ENCODE measurements at places on chromosomes 4 and X.

DNA sequence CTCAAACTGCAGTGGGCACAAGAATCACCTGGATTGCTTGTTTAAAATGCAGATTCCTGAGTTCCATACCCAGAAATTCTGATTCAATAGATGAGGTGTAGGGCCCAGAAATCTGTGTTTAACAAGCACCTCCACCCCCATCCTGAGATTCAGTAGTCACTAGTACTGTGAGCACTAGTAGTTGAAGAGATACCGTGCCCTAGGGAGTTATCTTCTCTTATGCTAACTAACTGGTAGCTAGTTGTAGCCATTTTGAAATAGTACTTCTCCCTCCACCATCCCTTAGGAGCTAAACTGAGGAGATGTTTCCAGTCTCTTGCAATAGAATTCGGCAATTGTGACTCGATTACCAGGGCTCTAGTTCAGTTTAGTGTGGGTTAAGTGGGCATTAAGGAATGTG lies 18.4 kb downstream of the KLHL34 start:
- no peak for DNase-seq

GRCh38 chr4:61300266-61300844 lies 100.2 kb downstream of the ADGRL3 start:
- no peak for DNase-seq

DNA sequence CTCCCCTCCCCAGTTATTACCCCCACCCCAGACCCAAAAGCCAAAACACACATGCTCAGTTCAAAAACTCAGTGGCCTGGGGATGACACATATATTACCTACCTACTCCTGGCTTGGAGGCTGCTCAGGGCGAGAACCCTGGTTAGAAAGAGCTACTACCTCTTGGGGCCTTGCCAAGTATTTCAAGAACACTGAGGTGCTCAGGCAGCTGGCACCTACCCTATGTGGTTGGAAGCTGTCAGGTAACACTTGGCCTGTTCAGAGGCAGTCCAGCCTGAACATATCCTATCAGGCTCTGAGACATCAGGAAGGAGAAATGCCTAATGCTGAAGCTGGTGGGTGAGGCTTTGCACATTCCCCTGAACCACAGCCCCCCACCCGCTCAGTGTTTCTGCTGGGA lies 4.9 kb downstream of the BCAP31 start:
- no peak for DNase-seq

- no peak for DNase-seq
Observed at GRCh38 chr4:146105464-146105863, 70.1 kb upstream of the LSM6 start.

GRCh38 chr4:8552581-8553205 lies 27.5 kb upstream of the GPR78 start:
- no peak for DNase-seq

DNA sequence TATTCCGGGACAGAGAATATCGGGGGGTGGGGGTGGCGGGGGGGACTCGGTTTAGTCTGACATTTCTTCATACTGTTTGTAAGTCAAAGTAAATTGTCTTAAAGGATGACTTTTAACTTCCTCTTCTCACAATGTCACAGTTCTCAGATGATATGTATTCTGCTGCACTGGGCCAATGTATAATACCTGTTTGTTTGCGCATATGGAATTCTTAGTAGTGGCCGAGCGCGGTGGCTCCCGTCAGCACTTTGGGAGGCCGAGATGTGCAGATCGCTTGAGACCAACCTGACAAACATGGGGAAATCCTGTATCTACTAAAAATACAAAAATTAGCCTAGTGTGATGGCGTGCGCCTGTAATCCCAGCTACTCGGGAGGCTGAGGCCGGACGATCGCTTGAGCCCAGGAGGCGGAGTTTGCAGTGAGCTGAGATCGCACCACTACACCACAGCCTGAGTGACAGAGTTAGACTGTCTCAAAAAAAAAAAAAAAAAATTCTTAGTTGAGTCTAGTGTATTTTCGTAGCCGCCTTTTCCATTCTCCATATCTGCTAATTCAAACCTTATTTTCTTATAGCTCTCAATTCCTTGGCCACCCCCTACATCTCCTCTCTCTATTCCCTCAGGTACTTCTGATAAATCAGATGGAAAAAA lies 851 bp downstream of the POLR2B start:
- no peak for DNase-seq

- no peak for DNase-seq
Observed at GRCh38 chrX:31350808-31351074, 278.9 kb upstream of the FTHL17 start.

- no peak for DNase-seq
Observed at GRCh38 chr4:144709793-144710525, 64.0 kb downstream of the HHIP start.

DNA sequence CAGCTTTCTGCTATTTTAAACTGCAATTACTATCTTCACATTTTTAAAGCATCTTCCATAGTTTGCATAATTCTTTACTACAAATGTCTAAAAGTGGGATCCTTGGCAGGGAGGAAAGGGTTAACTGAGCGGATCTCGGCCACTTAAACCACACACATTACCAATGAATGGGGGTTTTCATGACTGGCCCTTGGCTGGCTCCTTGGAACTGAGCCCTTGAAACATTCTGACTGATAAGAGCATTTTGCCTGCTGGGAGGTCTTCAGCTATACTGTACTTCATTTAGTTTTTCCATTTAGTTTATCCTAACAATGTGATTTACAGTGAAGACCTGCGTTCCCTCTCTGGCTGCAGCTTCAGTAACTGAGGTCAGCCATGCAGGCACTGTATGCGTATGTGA lies 31.7 kb upstream of the MFAP3L start:
- no peak for DNase-seq

GRCh38 chrX:69076088-69076487 lies 89.2 kb downstream of the PJA1 start:
- DNase-seq: no peak

DNA sequence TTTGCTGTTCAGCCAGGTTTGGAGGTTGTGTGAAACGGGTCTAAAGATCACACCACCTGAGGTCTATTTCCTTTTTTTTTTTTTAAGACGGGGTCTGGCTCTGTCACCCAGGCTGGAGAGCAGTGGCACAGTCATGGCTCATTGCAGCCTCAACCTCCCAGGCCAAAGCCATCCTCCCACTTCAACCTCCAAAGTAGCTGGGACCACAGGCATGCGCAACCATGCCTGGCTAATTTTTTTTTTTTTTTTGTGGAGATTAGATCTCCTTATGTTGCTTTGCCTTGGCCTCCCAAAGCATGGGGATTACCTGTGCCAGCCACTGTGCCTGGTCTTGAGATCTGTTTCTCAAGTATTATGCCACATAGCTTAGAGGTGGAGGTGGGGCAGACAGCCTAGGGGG lies 49.2 kb upstream of the ELOVL6 start:
- no peak for DNase-seq

GRCh38 chr4:25904748-25905082 lies 9.3 kb upstream of the SMIM20 start:
- DNase-seq: no peak

DNA sequence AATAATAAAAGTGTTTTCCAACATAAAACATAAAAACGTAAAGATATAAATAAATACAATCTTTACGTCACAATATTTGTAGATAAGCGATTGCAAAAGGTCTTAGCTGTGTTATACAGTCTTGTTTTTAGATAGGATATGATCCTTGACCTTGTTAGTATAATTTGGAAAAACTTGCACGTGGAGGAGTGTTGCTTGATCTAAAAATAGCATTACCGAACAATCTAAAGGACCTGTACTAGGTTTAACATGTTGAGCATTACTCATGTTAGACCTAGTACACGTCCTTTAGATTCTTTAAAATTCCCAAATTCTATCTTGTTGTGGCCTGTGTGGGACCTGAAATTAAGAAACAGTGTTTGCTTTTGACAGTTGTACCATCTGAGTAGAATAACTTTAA lies 1.6 kb downstream of the METAP1 start:
- no peak for DNase-seq

DNA sequence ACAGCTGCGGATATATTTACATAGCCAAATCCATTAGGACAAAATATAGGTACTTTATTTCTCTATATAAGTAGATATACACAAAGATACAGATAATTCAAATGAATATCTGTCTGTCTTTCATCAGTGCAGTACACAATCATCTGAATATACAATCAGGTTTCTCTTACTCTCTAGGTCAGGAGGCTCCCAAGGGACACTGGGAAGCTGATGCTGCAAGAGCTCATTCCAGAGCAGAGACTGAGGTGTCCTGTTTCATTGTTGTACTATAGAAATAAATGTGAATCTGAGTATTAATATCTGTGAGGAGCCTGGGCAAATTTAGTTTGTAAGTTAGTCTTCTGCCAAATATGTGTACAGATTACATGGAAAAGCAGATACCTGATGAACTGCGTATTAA lies 4.2 kb downstream of the TLL1 start:
- DNase-seq: no peak

- DNase-seq: no peak
Observed at GRCh38 chr4:2335729-2336101, 73.8 kb upstream of the MXD4 start.

GRCh38 chr4:6769233-6769988 lies 13.1 kb upstream of the KIAA0232 start:
- no peak for DNase-seq
